ELR (cell line): ENCODE measurements at places on chromosomes 16 and 17.
A peak's percentile ranks its signal among the peaks of the same experiment; 100 is the strongest.

- DNase-seq, result peak; percentile 32
These were observed 216.4 kb downstream of the GSG1L start for GRCh38 chr16:27847030-27847550.

GRCh38 chr17:81398176-81398831, 3.0 kb downstream of the BAHCC1 start:
- DNase-seq, result no peak

DNA sequence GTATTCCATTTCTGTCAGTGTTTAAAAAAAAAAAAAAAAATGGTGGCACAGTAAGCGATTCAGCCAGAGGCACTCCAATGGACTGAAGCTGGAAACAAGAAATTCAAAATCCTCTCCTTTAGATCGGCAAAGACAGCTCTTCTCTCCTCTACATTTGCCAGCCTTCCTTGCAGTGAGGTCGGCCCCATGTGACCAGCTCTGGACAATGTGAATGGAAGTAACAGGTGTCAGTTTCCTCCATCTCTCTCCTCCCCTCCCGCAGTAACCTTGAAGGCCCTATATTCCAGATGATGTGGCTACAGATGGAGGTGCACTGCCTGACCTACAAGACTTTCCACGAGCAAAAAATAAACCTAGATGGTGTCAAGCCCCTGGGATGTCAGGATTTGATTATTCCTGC, 15.0 kb downstream of the CUEDC1 start:
- no peak for DNase-seq

- DNase-seq, result no peak
These were observed 151.8 kb downstream of the ABCA8 start for GRCh38 chr17:68803164-68803929.

- DNase-seq, result no peak
These were observed 356.0 kb downstream of the C16orf95 start for GRCh38 chr16:86961171-86961601.

DNA sequence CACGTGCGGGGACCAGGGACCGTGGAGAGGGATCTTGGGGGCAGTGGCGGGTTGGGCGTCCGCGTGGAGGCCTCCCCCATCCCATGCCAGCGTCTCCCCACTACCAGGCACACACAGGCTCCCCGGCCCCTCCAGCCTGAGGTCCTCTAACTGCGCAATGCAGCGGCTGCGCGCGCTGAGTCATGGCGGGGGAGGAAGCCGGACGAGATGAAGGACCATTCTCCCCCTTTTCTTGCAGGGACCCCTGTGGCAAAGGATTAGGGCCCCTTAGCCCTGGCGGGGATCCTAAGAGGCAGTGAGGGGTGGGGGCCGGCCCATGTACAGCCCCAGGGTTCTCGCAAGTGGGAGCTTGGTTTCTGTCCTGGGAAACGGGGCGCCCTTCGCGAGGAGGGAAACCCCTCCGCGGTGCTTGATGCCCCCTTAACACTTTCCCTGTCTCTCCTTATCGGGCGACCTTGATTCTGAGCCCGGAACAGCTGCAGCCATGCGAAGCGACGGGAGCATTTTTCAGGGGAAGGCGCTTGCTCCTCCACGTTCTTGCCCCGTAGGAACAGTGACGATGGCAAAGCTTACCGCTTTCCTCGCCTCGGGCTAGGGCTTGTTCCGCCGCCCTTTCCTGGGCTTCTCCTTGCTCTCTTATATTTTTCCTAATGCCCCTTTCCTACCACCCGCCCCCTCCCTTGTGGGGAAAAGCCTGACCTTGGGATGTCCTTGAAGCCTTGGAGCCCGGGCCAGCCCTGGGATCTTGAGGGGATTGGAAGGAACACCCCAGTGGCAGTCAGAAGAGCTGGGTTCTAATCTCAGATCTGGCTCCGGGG, 592 bp downstream of the ALDOA start:
- DNase-seq, result peak; percentile 78

- DNase-seq, result peak; percentile 93
These were observed 68.3 kb upstream of the BCAR1 start for GRCh38 chr16:75319513-75320411.

GRCh38 chr17:40363111-40363827, 1.3 kb downstream of the GJD3 start:
- peak; percentile 43 for DNase-seq

DNA sequence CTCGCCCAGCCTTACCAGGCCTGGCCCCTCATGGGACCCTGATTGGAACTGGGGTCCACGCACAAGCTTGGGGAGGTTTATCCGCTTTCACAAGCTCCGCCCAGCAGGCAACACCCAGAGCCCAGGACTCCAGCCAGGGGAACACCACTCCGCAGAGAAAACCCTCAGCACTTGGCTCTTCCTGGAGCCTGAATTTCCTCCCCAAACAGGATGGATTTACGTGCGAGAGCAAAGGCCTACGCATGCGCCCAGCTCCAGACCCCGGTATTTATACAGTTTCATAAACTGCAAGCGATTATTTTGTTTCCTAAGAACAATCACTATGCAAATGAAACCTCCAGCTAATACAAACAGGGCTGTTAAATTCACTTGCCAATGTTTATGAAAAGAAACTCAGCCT, 22.8 kb downstream of the ZNF423 start:
- no peak for DNase-seq

- no peak for DNase-seq
These were observed 7.2 kb downstream of the TIMM22 start for GRCh38 chr17:1003972-1004768.

DNA sequence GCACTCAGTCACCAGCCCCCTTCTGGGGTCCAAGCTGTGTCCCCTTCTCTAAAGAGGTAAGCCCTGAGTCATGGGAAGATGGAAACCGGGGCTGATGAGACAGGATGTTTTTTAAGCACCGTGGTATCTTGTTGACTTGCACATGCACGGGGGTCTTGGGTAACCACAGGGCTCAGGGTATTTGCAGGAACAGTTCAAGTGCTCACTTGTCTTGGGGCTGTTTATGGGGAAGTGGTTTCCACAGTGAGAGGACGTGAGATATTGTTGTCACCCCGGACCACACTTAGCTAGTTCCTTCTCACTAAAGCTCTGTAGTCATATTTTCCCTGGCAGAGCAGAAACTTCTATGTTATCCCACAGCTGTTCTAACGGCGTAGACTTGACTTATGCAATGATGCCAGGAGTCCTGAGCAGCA, 7.7 kb downstream of the CCL3L1 start:
- no peak for DNase-seq
